ENCODE measurements at places on chromosomes 11 and 22.

DNA sequence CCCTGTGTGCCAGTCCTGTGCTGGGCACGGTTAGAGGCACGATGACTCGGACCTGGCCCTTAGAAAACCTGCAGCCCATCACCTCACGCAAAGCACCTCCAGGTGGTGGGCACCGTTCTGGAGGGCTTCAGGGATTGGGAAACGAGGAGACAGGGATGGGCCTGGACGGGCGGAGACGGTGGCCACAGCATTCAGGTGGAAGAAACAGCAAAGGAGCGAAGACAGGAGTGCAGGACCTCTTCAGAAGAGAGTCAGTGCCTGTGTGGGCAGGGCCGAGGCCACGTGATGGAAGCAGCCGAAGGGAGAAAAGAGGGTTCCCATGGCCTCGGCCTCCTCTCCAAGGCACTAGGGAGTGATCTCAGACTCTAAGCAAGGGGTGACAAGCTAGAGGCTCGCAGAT, 8.1 kb upstream of the SLC22A12 start:
- no peak for DNase-seq

DNA sequence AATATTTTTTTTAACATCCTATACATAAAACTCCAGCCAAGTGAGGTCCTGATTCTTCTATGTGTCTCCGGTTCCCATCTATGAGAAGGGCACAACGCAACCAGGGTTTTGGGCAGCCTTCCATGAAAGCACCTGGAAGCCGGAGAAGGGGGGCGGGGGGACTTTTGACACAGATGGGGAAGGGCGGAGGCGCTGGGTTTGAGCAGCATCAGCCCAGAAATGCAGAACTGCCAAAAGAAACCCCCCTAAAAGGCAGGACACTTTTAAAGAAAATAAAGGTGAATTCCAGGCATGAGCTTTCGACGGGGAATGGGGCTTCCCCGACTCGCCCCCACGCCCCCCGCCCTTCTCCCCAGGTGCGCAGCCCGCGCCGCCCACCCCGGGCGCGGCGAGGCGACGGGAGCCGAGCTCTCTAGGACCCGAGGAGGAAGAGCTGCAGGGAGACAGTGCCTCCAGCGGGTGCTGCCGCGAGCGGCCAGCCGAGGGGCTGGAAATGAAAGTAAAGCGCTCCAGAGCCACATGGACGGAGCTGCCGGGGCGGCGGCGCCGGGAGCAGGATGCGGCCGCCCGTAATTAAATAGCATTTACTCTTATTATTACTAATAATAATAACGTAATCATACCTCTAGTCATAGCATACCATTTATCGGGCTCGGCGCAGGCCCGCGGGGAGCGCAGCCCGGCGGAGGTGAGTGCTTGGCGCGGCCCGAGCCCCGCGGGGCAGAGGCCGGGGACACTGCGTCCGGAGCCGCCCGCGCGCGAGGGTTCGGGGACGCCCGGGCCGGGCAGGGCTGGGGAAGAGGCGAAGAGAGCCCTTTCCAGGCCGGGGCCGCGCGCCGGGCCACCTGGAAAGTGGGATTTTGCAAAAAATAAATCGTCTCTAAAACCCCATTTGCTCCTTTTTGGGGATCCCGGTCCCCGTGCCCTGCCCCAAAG, at the start of gene ZC3H7B:
Gene ZC3H7B, plus strand, starts transcription at position 441 of the 936 bp plus-strand sequence. CDS start 19,136 bp downstream, outside the sequence.
- DNase-seq = no peak

- DNase-seq = no peak
Observed at GRCh38 chr11:30451626-30452025, 128.7 kb downstream of the ARL14EP start.

- no peak for DNase-seq
Observed at GRCh38 chr11:134390706-134391569, 21.1 kb downstream of the B3GAT1 start.

DNA sequence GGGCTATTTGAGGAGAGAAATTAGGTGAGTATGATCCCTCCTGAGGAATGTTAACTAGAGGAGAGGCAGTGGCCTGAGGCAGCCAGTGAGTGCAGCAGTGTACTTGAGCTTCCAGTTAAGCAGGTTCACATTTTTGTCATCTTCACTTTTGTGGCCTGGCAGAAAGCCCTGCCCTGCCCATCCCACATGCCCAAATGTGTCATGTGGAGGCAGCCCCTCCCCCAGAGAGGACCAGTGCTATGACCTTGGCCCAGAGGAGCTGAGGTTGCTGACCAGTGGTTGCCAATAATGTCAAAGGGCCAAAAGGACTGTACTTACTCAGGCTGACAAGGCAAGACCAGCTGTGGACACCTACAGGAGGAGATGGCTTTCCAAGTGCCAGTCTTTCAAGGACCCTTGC, 17.6 kb upstream of the GRK2 start:
- no peak for DNase-seq

GRCh38 chr11:123235656-123236261, 40.7 kb upstream of the CLMP start:
- no peak for DNase-seq

- DNase-seq = no peak
Observed at GRCh38 chr11:27020751-27021150, 19.9 kb upstream of the BBOX1 start.

GRCh38 chr11:47296045-47296444, 26.1 kb downstream of the MADD start:
- DNase-seq = no peak

Data from GM04503 (cell line).